ENCODE measurements at places on chromosomes 1 and 21.

GRCh38 chr1:243903895-243904294, 53.9 kb upstream of the AKT3 start:
- DNase-seq: no peak

DNA sequence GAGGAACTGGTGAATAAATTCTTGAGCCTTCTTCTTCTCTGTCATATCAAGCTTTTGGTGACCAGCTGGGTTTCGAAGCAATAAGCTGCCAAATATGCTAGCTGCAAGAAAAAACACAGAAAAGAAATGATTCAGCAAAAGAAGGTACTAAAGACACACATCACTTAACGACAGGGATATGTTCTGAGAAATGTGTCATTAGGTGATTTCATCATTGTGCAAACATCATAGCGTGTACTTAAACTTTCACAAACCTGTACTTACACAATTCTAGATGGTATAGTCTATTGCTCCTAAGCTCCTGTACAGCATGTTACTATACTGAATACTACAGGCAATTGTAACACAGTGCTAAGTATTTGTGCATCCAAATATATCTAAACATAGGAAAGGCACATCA, 2.9 kb upstream of the MTF1 start:
- DNase-seq: no peak

- no peak for DNase-seq
Measured at GRCh38 chr1:1168451-1169411, 4.9 kb upstream of the TTLL10 start.

GRCh38 chr1:171081763-171082201, 8.9 kb upstream of the FMO3 start:
- no peak for DNase-seq

GRCh38 chr1:21779613-21780521, 3.1 kb downstream of the USP48 start:
- peak; percentile 65 for DNase-seq

DNA sequence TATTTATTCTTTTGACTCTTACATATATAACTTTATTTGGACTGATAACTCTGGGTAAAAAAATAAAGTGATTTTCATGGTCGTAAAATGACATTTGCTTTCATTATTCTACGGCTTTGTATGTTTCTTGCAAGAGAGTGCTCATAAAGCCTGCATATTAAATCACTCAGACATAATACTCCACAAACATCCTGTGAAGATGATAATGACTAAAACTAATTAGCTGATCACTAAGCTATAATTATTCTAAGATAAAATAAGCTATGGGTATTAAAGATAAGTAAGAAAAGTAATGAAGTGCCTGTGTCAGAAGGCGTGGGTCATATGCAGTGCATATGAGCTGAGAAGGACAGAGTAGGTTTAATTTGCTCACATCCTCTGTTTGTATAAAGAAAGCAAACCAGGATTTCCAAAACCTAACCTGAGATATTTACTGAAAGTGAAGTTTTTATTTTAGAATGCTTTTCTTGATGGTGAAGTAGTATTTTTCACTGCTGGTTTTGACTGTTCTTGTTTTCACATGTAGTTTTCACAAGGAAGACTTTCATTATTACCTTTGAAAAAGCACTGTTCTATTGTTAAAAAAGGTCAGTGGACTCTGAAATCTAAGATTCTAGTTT, 278.8 kb downstream of the AMY1C start:
- no peak for DNase-seq

DNA sequence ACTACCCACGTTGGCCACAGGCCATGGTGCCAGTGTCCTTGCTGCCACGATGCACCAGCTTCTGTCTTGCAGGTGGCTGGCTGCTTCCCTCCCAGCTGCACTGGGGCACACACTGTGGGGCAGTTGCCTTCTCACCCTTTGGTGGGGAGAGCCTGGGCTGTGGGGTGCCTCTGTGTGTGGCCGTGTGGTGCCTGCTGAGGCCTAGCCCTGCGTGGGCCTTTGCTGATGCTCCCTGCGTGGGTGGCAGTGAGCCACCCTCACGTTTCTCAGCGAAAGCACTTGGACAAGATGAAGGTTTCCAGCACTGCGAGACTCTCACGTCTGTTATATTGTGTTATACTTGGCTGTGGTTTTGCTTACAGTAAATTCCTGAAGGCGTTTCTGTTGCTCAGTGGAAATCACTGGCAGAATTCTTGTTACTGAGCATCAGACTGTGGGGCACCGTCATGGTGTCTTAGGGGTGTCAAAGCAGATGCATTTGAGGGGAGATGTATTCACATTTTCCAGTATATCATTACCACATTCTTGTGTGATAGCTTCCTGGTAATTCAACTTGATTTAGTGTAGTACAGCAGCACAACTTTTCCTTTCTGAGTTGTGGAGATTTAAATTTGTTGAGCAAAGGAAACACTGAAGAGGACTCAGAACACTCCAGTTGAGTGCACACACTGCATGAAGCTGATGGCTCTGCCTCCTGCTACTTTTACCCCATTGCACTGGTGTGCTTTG, 124.7 kb downstream of the PCBP3 start:
- no peak for DNase-seq

GRCh38 chr1:53342735-53343470, 15.0 kb upstream of the LRP8 start:
- no peak for DNase-seq

GRCh38 chr1:205326812-205327466, 5.4 kb upstream of the NUAK2 start:
- DNase-seq: no peak

- DNase-seq: no peak
Measured at GRCh38 chr21:31948676-31949075, 75.9 kb downstream of the HUNK start.

DNA sequence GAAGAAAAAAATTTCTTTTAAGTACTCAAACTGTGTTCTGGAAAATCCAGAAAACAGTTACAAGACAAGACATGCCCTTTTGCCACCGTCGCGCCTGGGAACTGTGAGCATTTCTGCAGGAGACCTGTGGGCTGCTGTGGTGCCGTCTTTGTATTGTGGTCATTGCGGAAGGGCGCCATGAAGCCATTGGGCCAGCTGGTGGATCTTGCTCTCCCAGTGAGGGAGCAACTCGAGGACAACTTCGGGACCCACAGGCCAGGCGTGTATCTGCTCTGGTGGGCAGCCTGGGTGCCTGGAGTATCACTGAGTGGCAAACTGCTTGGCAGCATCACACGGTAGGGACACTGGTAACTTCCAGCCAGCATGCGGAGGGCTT, 3.8 kb upstream of the THEMIS2 start:
- DNase-seq: no peak

DNA sequence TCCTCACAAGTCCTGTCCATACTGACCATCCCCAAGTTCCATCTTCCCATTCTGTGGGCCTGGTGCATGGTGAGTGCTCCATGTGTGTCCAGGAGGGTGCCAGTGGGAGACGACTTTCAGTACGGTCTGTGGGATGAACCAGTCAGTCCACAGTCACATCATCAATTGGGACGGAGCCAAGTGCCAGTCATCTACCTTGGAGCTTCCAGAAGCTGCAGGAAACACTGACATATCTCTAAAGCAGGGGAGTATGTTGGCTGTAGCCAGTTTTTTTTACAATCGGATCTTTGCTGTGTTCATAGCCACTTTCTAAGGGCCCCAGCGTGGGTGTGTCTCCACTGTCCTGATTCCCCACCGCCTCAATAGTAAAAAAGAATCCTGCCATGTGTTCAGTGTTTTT, 13.6 kb upstream of the TRIM17 start:
- no peak for DNase-seq

- DNase-seq: no peak
Measured at GRCh38 chr1:103142461-103142860, 34.1 kb upstream of the COL11A1 start.

GRCh38 chr1:192628396-192629057, 7.4 kb upstream of the RGS13 start:
- no peak for DNase-seq

DNA sequence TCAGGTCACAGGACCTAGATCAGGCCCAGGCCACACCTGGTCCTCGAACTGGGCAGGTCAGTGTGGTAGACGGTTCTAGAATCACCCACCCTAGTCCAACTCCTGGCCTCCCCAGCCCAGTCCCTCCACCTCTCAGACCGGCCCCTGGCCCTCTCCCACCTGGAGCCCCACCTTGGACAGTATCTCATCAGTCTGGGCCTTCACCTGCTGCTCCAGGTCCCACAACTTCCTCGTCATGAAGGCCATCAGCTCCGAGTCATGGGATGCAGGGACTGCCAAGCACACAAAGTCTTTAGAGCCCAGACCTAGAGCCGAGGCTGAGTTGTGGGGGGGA, 8.7 kb downstream of the UBXN11 start:
- no peak for DNase-seq

- no peak for DNase-seq
Measured at GRCh38 chr1:75768016-75768415, 18.0 kb upstream of the RABGGTB start.

All from stimulated activated naive B cell treated with anti-CD40 and anti-IgM and Interleukin-4, amounts not matched to agents 10 μg/mL and 1 μg/mL and 100 μg/mL, for 72 hours (primary cell).